LoVo (cell line): ENCODE measurements at places on chromosomes 7 and 10.
A peak's percentile ranks its signal among the peaks of the same experiment; 100 is the strongest.

DNA sequence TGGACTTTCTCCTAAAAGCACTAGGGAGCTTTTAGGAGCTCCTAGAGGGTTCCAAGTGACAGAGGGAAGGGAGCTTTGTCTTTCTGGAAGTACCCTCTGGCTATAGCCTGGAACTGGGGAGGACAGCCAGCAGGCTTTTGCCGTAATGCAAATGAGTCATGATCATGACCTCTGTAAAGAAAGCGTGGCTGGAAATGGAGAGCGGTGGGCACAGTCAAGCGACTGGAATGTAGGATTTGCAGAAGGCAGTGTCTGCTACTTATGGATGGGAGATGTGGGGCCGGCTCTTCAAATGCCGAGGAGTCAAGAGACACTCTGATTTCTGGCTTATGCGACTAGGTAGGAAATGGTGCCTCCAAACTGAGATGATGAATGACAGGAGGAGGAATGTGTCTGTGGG, 34.6 kb upstream of the PLPP4 start:
- no peak for DNase-seq

DNA sequence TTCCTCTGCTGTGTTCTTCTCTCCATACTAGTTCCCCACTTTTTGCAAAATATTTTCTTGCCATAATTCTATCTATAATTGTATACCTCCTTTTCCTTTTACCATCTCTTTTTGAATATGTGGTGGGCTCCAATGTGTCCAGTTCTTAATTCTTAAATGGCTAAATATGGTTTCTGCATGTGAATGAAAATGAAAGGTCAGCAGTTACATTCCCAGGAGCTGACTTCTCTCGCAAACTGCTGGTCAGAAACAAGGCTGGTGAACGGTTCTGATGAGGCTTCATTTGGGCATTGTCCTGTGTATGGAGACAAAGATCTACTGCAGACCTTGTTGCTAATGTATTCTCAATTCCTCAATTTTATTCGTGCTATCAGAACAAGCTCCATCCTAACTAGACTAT, 309.2 kb downstream of the SNX13 start:
- DNase-seq = no peak

GRCh38 chr10:95236068-95236903, 42.2 kb downstream of the ACSM6 start:
- DNase-seq = peak; percentile 62

DNA sequence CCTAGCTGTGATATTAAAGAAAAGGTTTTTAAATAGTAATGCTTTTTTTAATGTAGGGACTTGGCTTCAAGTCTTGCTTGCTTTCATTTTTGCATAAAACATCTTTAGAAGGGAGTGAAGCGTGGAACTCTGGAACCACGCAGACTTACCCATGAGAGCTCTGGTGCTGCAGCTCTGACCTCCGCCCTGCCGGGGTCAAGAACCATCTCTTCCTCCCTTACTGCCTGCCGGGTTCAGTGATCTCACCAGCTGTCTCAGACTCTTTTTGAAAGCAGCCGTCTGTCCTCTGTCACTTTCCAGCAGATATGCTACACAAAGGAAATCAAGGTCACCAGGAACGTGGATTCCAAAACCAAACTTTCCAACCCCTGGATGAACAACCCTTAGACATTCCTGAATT, 353.8 kb downstream of the GPR37 start:
- DNase-seq = no peak

GRCh38 chr7:997404-998395, 14.7 kb downstream of the CYP2W1 start:
- no peak for DNase-seq

DNA sequence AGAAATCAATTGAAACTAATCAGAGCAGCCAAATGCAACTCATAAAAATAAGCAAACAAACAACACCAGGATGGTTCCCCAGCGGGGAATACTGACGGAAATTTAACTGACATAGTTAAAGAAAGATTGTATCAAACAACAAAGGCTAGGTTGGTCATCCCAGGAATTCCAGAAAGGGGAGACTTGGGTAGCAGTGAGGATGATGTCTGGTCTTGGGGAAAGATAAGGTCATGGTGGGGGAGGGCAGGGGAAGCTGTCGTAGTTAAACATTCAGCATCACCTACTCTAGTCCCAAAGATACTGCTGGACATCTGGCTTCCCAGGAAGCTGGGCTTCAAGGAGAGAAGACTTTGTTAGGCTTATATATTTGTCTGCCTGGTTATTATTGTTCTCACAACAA, 50.4 kb downstream of the DYNC1I1 start:
- no peak for DNase-seq

DNA sequence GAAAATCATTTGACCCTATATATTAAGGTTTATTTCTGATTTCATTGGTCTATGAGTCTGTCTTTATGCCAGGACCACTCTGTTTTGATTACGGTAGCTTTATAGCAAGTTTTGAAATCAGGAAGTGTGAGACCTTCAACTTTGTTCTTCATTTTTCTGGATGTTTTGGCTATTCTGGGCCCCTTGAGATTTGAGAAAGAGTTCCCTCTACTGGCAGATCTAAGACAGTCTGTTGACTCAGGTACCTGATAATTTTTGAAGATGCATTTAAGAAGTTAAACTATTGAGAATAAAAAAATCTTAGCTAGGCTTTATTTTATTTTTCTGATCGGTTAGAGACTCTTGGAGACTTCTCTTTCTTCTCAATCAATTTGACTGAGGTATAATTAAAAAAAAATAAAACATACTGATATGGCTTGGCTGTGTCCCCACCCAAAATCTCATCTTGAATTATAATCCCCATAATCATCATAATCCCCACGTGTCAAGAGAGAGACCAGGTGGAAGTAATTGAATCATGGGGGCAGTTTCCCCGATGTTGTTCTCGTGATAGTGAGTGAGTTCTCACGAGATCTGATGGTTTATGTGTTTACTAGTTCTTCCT, 209.2 kb downstream of the SNX10 start:
- DNase-seq = peak; percentile 57

DNA sequence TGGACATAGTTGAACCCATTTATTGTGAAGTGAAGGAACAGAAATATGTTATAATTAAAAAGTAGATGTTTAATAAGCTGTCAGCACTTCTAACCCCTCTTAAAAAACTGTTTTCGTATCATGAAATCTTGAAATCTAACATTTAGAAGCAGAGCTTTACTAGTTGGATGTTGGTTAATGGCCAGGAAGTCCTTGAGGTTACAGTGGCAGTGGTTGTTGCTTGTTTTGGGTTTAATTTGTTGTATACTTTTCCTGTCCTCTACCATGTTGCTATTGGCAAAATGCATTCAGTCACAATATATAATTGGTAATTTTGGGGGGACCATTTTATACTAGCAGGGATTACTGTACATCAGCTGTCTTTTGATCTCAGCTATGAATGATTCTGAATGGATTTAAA, 60.7 kb downstream of the EXOC4 start:
- no peak for DNase-seq

- peak; percentile 42 for DNase-seq
These were observed 118.7 kb downstream of the PARD3 start for GRCh38 chr10:34696423-34696822.

DNA sequence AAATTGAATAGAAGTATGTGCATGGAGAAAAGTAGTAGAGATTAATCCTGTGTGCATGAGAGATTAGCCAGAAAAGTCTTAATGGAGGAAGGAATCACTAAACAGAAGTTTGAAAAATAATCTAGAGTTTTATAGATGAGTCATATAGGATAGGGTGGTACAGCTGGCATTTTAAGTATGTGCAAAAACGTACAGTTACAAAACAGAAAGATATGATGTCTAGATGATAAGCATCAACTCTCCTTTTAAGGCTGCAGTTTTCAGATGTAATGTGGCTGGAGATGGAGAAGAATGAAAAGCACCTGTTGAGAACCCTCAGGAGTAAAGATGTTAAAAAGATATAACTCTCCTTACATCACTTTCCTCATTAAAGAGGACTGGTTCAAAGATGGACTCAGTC, 271.3 kb downstream of the STK31 start:
- no peak for DNase-seq

- no peak for DNase-seq
These were observed at the start of gene WDR86 for GRCh38 chr7:151409667-151410404. Gene WDR86, minus strand, starts transcription at chr7:151410038. Its CDS starts 449 bp downstream, at chr7:151409589.

GRCh38 chr7:152464312-152465118, 28.7 kb upstream of the KMT2C start:
- DNase-seq = peak; percentile 76

DNA sequence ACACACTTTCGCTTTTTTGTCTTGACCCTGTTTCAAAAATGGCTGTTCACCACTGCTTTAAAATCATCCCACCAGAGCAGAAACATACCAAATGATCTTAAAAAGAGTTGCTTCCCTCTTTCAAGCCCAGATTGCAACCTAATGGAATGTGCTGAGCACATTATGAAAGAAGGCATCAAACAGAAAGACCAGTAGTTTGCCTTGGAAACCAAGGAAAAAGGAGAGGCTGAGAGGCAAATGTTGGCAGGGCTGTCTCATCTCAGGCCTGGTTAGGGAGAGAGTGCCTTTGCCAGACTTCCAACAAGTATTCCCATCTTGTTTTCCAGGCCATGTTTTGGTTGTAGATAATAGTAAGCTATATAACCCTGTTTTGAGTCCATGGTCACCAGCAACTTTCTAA, 64.3 kb downstream of the ABCB4 start:
- no peak for DNase-seq

DNA sequence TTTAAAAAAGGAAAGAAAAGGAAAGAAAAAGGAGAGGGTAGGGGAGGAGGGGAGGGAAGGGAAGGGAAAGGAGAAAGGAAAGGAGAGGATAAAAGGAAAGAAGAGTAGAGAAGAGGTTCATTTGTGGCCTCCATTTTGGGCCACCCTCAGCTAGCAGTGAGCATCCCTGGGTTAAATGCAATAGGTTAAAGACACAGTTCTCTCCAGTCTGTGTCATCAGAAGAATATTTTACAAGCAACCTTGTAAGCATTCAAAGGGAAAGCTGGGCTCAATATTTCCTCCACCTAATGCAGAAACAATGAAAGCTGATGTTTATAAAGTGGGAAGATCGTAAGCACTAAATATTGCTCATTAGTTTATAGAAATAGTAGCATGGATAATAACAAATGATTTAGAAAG, 219.1 kb upstream of the PITRM1 start:
- no peak for DNase-seq

DNA sequence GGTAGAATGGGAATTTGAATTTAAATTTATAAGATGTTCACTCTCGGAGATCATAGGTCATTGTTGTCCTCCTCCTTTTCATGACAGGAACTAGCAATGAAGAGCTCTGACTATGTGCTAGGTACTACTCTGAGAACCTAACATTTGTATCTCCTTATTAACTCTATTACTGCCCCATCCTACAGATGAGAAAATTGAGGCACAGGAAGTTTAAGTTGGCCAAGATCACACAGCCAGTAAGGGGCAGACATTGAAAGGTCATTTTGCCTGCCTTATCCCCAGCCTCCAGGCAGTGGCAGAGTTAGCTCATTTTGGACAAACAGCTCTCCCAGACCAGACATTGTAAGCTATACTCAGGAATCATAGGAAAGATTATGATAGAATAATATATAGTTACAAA, 6.0 kb downstream of the SRGN start:
- peak; percentile 6 for DNase-seq

GRCh38 chr10:80552151-80552646, 14.5 kb downstream of the SH2D4B start:
- DNase-seq = no peak

DNA sequence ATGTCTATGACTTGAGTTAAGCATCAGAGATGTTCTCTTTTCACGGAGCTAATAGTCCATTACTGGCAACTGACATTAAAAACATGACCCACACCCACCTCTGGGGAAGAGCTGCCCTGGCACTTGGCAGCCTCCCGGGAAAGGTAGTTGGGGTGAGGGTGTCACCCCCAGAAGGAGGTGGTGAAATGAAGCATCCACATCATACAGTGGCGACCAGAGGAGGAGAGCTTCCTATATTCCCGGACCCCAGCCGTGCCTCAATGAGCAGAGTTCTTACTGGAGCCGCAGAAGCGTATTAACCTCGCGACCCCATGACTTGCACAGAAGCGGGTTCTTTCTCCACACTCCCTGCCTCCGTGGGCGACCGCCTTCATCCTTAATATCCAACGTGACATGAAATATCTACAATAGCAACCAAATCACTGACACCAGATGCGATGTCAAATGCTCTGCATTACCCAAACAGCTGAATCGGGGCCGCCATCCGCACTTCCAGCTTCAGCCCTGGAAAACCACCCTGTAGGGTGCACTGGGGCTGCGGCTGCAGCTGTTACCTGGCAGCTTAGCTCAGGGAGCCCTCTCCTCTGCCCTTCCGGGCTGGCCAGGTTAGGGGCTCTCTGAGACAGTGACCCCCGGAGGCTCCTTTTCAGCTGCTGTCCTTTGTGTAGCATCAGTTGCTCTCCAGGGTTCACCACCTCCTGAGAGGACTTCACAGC, 103.1 kb upstream of the PARD3 start:
- no peak for DNase-seq

GRCh38 chr10:132204781-132205473, 18.2 kb downstream of the DPYSL4 start:
- DNase-seq = no peak

- DNase-seq = peak; percentile 65
These were observed 161.1 kb upstream of the SVIL start for GRCh38 chr10:29795850-29796249.

GRCh38 chr7:92749832-92750446, 86.4 kb downstream of the CDK6 start:
- DNase-seq = no peak
